ENCODE measurements at places on chromosomes 3 and 15.

DNA sequence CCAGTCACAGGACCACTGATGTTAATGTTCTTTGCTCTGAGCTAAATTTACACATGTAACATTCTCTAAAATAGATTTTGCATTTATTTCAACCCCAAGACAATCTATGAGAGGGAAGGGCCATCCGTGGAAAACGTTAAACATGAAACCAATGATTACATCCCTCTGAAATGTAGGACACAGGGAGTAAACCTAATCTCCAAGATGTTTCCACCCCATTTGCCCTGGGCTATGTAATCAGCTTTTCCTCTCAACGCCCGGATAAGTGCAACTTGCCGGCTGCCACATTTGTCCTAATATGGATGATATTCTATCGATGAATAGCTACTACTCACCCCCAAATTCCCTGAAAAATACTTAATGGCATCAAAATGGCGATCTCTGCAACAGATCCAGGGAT, 6.4 kb upstream of the FMN1 start:
- DNase-seq, result no peak

GRCh38 chr15:29316422-29316821, 46.8 kb upstream of the NSMCE3 start:
- DNase-seq, result no peak

GRCh38 chr15:56797720-56798275, 64.5 kb upstream of the ZNF280D start:
- DNase-seq, result no peak

- DNase-seq, result no peak
These were observed 76.4 kb downstream of the CGGBP1 start for GRCh38 chr3:87982421-87982820.

DNA sequence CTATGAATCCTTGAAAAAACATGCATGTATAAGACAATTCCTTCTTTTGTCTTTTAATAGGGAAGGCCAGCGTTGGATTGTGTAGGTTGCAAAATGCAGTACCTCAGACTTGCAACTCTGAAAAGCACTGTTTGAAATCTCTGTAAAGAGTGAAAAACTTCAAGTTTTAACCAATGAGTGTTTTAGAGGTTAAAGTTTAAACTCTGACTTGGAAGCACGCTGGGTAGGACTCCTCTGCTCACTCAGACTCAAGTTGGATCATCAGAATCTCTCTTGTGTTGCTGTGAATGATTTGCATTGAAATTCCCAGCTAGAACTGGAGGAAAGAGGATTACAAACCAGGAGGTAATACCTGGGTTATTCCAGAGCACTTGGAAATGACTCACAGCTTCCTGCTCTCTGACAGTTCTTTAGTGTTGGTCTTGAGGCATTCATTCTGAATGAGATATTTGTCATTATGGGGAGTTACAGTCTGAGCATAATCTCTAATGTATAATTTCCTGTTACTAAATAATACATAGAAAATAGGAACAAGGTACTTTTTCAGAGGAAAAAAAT, 49.1 kb downstream of the PLS1 start:
- no peak for DNase-seq

GRCh38 chr3:2623436-2623835, 486.7 kb downstream of the IL5RA start:
- DNase-seq, result no peak

GRCh38 chr3:22360970-22361369, 610.0 kb upstream of the ZNF385D start:
- DNase-seq, result no peak

DNA sequence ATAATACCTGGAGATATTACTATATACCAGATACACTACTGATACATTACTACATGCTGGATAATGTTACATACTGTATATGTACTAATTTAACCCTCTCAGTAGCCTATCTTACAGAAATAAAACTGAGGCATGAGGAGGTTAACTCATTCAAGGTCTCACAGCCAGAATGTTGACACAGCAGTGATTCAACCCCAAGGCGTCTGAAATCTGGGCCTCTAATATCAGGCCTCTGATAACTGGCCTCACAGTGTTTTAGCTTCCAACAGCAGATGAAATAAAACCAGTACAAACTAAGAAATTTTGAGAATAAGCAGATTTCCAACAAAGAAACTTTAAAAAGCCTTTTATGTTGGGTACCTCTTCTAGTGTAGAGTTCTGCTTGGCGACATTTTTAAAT, 23.4 kb downstream of the DZIP1L start:
- no peak for DNase-seq

- DNase-seq, result no peak
These were observed 37.1 kb downstream of the NANOGP8 start for GRCh38 chr15:35047996-35048395.

- no peak for DNase-seq
These were observed 134.8 kb downstream of the MFSD1 start for GRCh38 chr3:158936530-158937113.

- no peak for DNase-seq
These were observed 97.0 kb downstream of the TNIK start for GRCh38 chr3:171363202-171363601.

- DNase-seq, result no peak
These were observed 102.0 kb downstream of the STAC start for GRCh38 chr3:36482256-36482655.

- DNase-seq, result no peak
These were observed 49.4 kb downstream of the SEMA3G start for GRCh38 chr3:52395503-52395865.

DNA sequence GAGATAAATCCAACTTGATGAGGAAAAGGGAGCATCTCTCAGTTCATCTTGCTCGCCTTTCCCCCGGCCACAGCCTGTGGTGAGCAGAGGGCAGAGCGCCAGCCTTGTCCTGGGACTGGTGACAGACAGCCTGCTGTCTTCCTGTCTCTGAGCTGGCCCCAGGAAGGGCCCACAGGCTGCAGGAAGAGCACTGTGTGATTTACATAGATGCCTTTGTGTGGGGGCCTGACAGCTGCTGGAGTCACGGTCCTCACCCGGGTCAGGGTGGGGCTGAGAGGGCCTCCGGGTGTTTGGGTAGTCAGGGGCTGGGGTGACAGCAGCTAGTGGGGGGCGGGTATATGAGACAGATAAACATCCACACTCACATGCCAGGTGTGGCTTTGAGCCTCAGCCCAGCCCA, 29.3 kb downstream of the PLA2G4D start:
- DNase-seq, result no peak

- no peak for DNase-seq
These were observed 220.0 kb downstream of the ABHD5 start for GRCh38 chr3:43910750-43911149.

DNA sequence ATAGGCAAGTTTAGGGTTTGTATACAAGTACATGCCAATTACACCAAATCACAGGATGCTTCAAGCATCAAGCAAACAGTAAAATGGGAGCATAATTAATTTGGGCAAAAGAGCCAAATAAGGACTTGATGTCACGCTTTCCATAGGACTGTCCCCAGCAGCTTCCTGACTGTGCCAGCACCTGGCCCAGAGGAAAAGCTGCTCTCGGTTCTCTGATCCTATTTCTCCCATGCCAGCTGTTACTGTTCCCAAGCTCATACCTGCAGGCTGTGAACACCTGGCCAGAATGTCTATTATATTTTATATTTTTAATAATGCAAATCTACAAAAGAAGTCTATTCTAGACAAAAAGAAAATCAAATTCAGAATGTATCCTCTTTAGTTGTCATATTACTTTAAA, 12.2 kb downstream of the ZXDC start:
- no peak for DNase-seq

DNA sequence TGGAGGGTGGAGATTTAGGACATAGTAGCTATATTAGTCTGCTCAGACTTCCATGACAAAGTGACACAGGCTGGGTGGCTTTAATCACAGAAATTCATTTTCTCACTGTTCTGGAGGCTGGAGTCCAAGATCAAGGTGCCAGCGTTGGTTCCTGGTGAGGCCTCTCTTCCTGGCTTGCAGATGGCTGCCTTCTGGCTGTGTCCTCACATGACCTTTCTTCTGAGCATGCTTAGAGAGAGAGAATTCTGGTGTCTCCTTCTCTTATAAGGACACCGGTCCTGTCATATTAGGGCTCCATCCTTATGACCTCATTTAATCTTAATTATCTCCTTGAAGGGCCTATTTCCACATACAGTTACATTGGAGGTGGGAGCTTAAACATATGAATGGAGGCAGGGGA, 14.9 kb upstream of the SHC4 start:
- no peak for DNase-seq
